ENCODE measurements at places on chromosomes 6 and 20.

- no peak for DNase-seq
Observed at GRCh38 chr6:108616973-108617372, 56.3 kb downstream of the FOXO3 start.

DNA sequence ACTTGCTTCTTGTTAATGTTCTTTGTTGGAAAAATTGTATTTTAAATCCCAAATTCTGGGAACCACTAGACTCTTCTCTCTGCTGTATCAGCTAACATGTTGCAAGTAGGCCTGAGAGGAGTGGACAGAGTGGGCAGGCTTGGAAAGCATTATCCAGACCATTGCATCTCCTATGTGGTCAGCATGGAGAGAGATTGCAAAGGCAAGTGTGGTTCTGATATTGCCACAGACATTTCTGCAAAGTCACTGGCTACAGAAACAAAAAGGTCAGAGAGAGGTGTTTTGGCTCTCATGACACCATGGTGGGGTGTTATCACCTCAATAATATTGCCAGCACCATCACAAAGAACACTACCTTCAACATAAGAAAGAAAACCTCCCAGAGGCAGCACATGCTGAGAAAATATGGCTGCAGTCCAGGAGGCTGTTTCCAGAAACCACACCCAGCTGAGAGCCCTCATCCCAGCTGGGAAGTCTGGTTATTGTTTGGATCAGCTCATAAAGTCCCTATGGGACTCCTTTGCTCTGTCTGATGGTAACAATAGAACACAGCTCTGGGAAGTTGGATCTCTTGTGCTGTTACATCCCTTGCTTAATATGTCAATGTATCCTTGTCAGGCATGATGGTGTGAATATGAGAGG lies 78.2 kb upstream of the TBX18 start:
- DNase-seq: no peak

DNA sequence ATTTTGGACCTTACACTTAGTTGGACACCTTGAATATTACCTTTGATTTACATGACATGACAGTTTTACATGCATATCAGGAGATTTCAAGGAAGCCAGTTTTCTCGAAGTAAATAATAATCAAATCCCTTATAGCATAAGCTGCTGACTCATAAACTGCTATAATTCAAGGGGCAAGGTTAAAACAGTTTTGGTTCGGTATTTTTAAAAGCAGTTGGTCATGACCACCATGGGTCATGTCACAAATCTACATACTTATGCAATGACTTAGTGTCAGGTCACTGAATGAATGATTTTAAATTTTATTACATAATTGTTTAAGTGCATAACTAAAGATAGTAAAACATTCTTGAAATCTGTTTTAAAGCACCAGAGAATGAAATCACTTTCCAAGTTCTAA lies 158.0 kb downstream of the DST start:
- DNase-seq: no peak

- DNase-seq: no peak
Observed at GRCh38 chr6:156912431-156912830, 135.3 kb downstream of the ARID1B start.

Data from stimulated activated CD4-positive, alpha-beta T cell treated with anti-CD3 and anti-CD28 coated beads, Interleukin-4, amount 100 ng/mL, for 4 hours (primary cell).